ENCODE measurements at places on chromosomes 12 and 14. TPM values are rescaled to one million over a fixed set of nuclear protein-coding genes. Genes with fewer than 3 reads are reported as not detected.

Gene CLEC6A
- not detected for total RNA-seq

Gene ANO4
- 3.5 TPM for total RNA-seq

Gene ATP6V1D
- 112 TPM for total RNA-seq

Gene TMCC3
- 11.7 TPM for total RNA-seq

Gene RASSF9
- 10.4 TPM for total RNA-seq

Gene RNU4-1
- under 0.01 TPM for total RNA-seq

Gene PRB2
- total RNA-seq = not detected

Gene CCDC38
- not detected for total RNA-seq

Gene GPR137C
- 14.0 TPM for total RNA-seq

Gene OAS1
- 28.9 TPM for total RNA-seq

Gene KERA
- total RNA-seq = 1.1 TPM
